ENCODE measurements at places on chromosomes 11 and 22.

GRCh38 chr22:46972256-46972655, 209.8 kb downstream of the TBC1D22A start:
- DNase-seq = no peak

DNA sequence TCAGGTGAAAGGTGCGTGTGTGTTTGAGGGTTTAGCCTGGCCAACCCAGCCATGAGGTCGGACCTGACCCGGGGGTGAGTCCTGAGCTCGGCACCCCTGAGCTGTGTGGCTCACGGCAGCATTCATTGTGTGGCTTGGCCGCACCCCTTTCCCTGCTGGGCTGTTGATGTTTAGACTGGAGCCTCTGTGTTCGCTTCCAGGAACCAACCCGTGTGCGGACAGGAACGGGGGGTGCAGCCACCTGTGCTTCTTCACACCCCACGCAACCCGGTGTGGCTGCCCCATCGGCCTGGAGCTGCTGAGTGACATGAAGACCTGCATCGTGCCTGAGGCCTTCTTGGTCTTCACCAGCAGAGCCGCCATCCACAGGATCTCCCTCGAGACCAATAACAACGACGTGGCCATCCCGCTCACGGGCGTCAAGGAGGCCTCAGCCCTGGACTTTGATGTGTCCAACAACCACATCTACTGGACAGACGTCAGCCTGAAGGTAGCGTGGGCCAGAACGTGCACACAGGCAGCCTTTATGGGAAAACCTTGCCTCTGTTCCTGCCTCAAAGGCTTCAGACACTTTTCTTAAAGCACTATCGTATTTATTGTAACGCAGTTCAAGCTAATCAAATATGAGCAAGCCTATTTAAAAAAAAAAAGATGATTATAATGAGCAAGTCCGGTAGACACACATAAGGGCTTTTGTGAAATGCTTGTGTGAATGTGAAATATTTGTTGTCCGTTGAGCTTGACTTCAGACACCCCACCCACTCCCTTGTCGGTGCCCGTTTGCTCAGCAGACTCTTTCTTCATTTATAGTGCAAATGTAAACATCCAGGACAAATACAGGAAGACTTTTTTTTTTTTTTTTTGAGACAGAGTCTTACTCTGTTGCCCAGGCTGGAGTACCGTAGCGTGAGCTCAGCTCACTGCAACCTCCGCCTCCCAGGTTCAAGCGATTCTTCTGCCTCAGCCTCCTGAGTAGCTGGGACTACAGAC, 53.9 kb upstream of the PPP6R3 start:
- no peak for DNase-seq

- DNase-seq = no peak
Observed at GRCh38 chr22:23833017-23833751, 5.6 kb downstream of the DERL3 start.

GRCh38 chr11:130166457-130166784, 6.8 kb downstream of the ST14 start:
- no peak for DNase-seq

GRCh38 chr22:23047265-23047664, 23.1 kb upstream of the GNAZ start:
- no peak for DNase-seq

- no peak for DNase-seq
Observed at GRCh38 chr22:24400726-24401596, 26.4 kb upstream of the ADORA2A start.

GRCh38 chr22:30246814-30247376, 336 bp upstream of the LIF start:
- no peak for DNase-seq

- DNase-seq = no peak
Observed at GRCh38 chr11:90250970-90251369, 28.1 kb upstream of the CHORDC1 start.

DNA sequence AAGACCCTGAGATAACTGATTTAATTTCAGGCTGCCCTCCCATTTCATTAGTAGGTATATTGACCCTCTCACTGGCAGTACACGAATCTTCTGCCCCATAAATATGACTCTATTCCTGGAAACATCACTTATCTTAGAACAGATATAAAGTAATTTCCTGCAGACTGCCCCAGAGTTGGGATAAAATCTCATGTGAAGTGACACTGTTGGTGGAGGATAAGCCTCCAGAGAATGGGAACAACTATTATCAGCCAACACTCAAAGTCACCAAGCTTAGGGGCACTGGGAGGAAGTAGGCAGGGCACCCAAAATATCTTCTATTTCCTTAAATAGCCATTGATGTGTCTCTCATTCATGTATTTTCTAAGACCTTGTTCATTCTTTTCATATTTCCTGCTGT, 8.2 kb downstream of the OR51B5 start:
- DNase-seq = no peak

GRCh38 chr22:20156611-20157429, 6.0 kb upstream of the CCDC188 start:
- DNase-seq = peak; percentile 89

- DNase-seq = peak; percentile 21
Observed at GRCh38 chr11:29333993-29334775, 682.6 kb downstream of the KCNA4 start.

DNA sequence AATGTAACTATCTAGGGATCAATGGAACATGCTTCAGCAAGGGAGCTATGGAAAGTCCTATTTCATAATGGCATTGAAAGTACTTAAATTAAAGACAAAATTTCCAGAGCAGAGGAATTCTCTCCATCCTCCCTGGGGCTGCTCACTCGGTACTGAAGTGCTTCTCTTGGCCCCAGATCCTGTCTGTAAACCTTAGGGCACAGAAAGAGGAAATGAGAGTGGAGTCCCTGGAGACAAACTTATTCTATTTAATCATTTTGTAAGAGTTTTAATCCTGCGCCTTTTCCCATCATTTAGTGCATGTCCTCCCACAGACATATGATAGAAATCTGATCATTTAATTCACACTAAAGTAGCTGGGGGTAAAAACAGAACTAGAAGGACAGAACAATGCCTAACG, 20.9 kb upstream of the PAMR1 start:
- DNase-seq = no peak

DNA sequence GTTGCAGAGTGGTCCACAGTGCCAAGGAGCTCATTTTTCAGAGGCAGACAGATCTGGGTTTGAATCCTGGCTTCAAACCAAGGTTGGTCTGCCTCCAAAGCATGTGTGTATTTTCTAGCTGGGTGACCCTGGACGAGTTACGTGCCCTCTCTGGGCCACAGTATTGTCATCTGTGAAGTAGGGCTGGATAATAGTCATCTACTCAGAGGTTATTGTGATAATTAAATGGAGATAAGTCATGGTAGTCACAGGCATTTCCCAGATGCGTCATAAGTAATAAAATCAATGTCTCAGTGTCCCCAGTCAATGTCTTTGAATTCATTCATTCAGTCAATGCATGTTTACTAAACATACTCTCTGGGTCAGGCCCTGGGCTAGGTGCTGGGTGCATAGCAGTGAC, 8.6 kb downstream of the OMP start:
- no peak for DNase-seq

- no peak for DNase-seq
Observed at GRCh38 chr22:45867118-45867905, 109.7 kb downstream of the WNT7B start.

- DNase-seq = no peak
Observed at GRCh38 chr11:99170591-99170990, 149.8 kb downstream of the CNTN5 start.

- DNase-seq = no peak
Observed at GRCh38 chr11:75100314-75100713, 3.6 kb upstream of the OR2AT4 start.

DNA sequence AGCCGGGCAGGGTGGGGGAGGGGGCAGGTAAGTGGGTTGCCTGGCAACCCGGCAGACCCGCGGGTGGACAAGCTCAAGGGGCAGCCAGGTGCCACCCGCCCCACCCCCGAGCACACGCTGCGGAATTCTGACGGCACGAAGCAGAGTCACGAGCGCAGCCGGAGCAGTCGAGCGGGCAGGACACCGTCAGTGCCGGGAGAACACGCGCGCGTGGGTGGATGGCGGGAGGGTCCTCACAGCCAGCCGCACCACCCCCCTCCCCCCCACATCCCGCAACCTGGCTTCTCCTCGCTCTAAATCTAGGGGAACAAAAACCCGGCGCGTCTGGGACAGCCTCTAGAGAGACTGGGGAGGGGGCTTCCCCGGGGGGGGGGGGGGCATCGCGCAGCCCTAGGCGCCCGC, 133.1 kb upstream of the HSD17B12 start:
- DNase-seq = no peak

- no peak for DNase-seq
Observed at GRCh38 chr11:119173453-119173852, 4.9 kb downstream of the NLRX1 start.

GRCh38 chr11:56474729-56475235, 1.6 kb upstream of the OR5M3 start:
- no peak for DNase-seq

GRCh38 chr11:75195167-75195962, 44.5 kb downstream of the SLCO2B1 start:
- DNase-seq = no peak

DNA sequence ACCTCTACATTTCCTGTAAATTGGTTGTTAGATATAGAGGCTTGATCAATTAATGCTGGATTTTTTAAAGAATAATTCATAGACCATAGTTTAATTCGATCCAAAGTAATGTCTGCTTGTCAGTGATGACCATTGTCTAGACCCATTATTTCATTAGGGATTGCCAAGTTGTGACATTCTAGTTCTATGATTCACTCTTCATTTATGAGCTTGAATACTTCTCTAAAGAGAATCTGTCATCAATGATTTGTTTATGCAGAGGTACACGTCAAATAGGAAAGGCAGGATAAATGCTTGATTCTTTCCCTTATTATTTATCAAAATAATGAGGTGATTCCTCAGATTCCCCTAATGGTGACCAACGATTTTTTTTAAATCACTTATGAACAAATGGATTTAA, 24.0 kb upstream of the ROBO3 start:
- no peak for DNase-seq

DNA sequence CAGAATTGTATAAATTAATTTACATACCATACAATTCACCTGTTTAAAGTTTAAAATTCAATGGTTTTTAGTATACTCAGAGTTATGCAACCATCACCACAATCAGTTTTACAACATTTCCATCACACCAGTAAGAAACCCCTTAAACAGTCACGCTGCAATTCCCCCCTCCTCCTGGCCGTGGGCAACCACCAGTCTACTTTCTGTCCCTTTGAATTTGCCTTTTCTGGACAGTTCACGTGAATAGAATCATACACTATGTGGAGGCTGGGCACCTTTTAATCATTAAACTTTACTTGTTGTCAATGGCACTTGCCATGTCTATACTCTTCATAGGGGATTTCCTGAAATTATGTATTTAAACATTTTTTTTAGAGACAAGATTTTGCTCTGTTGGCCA, 20.1 kb upstream of the SWAP70 start:
- DNase-seq = no peak

DNA sequence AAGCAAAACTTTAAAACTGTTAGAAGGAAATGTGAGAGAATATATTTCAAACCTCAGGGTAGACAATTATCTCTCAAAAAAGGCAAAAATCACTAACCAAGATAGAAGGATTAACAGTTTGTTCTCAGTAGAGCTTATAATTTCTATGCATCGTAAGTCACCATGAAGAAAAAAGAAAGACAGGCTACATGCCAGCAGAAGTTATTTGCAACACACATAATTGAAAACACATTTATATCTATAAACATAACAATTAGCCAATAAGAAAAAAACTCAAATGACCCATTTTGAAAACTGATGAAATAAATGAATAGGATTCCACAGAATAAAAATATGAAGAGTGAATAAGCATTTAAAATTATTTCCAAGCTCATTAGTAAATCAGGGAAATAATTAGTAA, 24.4 kb upstream of the SNX19 start:
- DNase-seq = no peak

GRCh38 chr22:19918332-19919106, 23.1 kb upstream of the COMT start:
- no peak for DNase-seq

DNA sequence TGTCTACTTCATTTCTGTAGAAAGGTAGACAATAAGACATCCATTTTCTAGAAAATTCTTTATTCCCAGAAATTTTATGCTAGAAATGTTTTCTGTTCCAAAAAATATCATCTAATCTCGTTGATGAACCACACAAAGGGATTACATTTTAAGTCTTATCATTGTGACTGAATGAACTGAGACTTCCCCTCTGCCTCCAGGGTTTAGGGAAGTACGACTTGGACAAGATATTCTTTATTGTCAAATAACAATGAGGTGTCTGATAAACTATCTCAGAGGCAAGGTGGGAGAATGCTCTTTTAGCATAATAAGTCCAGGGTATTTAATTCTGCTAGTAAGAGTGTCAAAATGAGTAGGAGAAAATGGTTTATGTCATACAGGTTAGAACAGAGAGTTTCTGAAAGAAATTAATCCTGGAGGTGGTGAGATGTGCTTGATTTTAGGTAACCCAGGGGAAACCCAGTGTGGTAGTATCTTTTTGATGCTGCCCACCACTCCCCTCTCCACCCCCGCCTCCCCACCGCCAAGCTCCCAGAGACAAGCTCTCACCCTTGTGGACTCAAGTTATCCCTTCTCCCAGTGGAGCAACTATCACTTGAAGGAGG, 100.6 kb downstream of the CD44 start:
- DNase-seq = no peak

- DNase-seq = no peak
Observed at GRCh38 chr11:11722861-11723260, 101.1 kb upstream of the GALNT18 start.

- DNase-seq = no peak
Observed at GRCh38 chr11:110077831-110078325, 15.3 kb upstream of the ZC3H12C start.

- DNase-seq = no peak
Observed at GRCh38 chr11:122176651-122177050, 60.6 kb upstream of the BLID start.

GRCh38 chr11:20203831-20204230, 43.6 kb upstream of the DBX1 start:
- DNase-seq = no peak

DNA sequence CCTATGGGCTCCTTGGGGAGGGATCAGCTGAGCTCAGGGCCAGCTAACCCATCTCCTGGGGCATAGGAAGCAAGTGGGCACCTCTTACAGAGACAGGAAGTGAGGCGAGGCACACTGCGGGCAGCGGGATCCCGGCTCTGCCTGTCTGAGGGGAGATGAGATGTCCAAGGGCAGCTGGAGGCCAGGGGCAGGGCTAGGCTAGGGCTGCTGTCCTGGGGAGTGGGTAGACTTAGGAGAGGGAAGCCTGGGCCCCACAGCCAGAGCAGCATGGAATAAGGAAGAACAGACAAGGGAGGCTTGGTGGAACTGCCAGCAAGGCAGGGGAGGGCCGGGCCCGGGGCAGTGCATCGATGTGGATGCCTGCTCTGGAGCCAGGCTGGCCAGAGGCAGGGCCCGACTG, 76.3 kb downstream of the MORC2 start:
- DNase-seq = no peak

- DNase-seq = no peak
Observed at GRCh38 chr11:9150501-9150900, 59.1 kb upstream of the SCUBE2 start.

DNA sequence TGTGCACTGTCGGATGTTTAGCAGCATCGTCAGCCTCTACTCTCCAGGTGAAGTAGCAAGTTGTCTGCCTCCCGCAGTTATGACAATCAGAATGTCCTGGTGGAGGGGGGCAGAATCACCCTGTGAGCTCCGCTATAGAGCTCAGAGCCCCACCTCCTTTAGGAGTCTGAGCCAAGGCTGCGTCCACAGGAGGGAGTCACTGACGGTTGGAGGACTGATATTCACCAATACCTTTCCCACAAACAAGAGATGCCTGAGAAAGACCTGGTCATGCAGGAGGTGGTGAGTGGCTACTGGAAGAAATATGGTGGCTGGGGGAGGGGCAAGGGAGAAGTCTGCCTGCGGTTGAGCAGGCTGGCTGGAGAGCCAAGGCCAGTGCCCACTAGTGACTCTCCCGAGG, 41.7 kb upstream of the ADA2 start:
- no peak for DNase-seq

- peak; percentile 73 for DNase-seq
Observed at GRCh38 chr11:70319396-70320076, 49.0 kb downstream of the PPFIA1 start.

Data from D721Med (cell line).